Stromal cell of bone marrow (primary cell): ENCODE measurements at places on chromosomes 5 and 9.

DNA sequence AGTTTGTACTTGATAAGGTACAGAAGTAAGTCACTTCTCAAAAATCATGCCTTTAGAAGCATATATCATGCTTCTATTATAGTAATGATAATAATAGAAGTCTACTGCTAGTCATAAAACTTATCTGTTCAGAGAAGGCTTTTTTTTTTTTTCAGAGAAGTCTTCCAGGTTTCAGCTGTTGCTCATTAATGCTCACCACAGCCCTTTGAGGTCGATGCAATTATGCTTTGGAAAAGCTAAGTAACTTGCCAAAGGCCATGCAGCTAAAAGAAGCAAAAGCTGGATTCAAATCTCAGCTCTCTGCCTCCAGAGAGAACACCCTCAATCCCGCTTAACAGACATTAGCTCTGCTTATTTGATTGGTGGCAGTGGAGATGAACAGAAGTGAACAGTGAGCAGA lies 150.8 kb downstream of the DOCK8 start:
- DNase-seq, result no peak

GRCh38 chr9:37656936-37657335 lies 6.2 kb downstream of the FRMPD1 start:
- DNase-seq, result no peak

GRCh38 chr5:141878186-141878710 lies at the start of gene PCDH1:
PCDH1 (minus strand) TSS chr5:141878410; CDS start chr5:141878262, 148 bp downstream.
- DNase-seq, result no peak

DNA sequence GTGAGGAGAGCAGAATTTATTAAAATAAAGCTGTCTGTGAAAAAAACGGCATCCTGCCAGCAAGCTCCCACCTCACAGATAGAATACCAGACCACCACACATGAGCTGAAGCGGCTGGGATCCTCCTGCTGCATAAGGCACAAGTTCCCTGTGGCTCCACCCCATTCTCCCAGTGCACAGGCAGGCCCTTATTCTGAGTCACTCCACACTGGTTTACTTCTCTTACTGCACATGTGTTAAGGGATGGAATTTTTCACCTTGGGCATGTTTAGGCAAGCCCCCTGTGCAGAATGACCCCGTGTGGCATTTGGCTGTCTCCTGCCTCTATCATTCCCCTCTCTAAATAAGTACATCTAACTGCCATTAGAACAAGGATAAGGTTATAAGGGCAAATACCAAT lies 115.0 kb upstream of the ELAVL2 start:
- DNase-seq, result no peak

GRCh38 chr9:3124001-3124400 lies 280.1 kb upstream of the PUM3 start:
- no peak for DNase-seq

GRCh38 chr5:149724884-149725283 lies 5.2 kb upstream of the PPARGC1B start:
- no peak for DNase-seq
